Activated CD4-positive, alpha-beta T cell treated with anti-CD3 and anti-CD28 coated beads for 36 hours (primary cell): ENCODE measurements at places on chromosomes 4 and X. TPM values are rescaled to one million over a fixed set of nuclear protein-coding genes. Genes with fewer than 3 reads are reported as not detected.

- DNase-seq: no peak
Measured at GRCh38 chr4:95596676-95597075, 47.9 kb upstream of the UNC5C start.

The GUF1 gene
- total RNA-seq: 46.7 TPM

- DNase-seq: no peak
Measured at GRCh38 chr4:21979196-21979595, 30.6 kb upstream of the KCNIP4 start.

The ZCCHC12 gene
- total RNA-seq: 1.3 TPM

DNA sequence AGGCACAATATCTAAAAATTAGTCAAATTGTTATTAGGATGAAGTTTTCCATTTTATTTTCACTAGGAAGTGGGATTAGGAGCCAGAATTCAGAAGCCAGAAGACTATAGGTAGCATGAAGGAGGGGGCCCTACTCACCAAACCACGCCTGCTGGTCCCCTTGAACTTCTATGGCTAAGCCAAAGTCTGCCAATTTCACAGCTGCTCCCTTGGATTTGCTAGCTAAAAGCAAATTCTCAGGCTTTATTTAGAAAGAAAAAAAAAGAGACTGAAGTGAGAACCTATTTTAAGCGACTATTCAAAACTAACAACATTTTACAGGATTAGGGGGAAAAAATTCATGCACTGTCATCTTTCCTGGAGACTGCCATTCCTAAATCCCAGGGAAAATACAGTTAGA lies 224.3 kb downstream of the CAMK2D start:
- DNase-seq: no peak

DNA sequence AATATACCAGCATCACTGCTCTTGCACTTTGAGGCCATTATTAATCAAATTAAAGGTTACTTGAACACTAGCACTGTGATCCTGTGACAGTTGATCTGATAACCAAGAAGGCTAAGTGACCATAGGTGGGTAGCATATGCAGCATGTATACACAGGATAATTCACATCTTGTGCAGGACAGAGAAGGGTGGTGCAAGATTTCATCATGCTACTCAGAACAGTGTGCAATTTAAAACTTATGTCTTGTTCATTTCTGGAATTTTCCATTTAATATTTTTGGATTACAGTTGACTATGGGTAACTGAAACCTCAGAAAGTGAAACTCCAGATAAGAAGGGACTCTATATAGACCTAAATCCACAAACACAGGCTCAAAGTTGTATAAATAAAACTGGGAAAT lies 78.2 kb upstream of the PDE5A start:
- DNase-seq: no peak

GRCh38 chr4:117515921-117516320 lies 430.5 kb upstream of the TRAM1L1 start:
- no peak for DNase-seq
